Glutamatergic neuron (in vitro differentiated cells): ENCODE measurements at places on chromosomes 4 and X.

DNA sequence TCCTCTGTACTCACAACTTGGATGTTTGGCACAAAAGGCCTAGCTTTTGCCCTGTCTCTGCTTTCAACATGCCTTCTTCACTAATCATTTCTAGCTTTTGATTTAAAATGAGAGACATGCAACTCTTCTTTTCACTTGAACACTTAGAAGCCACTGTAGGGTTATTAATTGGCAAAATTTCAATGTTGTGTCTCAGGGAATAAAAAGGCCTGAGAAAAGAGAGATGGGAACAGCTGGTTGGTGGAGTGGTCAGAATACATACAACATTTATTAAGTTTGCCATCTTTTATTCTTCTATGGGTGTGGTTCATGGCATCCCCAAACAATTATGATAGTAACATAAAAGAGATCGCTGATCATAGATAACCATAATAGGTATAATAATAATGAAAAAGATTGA lies 114.3 kb downstream of the FBXW7 start:
- DNase-seq = no peak

GRCh38 chr4:139481465-139481864 lies 27.5 kb downstream of the RAB33B start:
- DNase-seq = no peak

- DNase-seq = no peak
Measured at GRCh38 chr4:146098397-146098796, 77.1 kb upstream of the LSM6 start.

GRCh38 chrX:120306630-120307029 lies 4.6 kb downstream of the TMEM255A start:
- no peak for DNase-seq

DNA sequence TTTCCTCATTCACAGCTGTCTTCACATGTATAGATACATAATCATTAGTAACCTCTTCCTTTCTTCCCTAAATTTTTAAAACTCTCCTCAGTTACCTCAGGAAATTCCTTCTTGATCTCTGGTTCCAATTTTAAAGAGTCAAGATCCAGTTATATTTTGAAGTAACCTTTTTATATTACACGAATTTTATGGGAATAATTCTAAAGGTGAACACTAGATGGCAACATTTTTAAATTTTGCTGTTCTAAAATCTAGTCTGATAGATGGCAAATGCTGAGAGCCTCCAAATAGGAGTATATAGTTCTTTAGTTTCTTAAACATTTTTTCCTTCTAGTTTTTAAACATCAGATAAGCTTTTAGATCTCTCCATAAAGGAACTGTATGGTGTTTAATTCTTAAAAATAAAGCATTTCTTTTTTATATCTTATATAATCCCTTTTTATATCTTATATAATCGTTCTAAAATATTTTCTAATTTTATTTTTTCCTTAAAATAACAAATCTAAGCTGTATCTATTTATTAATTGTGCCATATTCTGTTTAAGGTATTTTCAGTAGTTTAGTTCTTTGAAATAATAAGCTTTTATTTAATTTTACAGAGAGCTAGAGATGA lies 37.9 kb upstream of the PAPSS1 start:
- DNase-seq = no peak

- no peak for DNase-seq
Measured at GRCh38 chrX:75623535-75623934, 100.7 kb upstream of the ZDHHC15 start.
